ENCODE measurements at places on chromosomes 11 and 22.

GRCh38 chr11:70371241-70371640, 27.1 kb upstream of the CTTN start:
- DNase-seq, result no peak

DNA sequence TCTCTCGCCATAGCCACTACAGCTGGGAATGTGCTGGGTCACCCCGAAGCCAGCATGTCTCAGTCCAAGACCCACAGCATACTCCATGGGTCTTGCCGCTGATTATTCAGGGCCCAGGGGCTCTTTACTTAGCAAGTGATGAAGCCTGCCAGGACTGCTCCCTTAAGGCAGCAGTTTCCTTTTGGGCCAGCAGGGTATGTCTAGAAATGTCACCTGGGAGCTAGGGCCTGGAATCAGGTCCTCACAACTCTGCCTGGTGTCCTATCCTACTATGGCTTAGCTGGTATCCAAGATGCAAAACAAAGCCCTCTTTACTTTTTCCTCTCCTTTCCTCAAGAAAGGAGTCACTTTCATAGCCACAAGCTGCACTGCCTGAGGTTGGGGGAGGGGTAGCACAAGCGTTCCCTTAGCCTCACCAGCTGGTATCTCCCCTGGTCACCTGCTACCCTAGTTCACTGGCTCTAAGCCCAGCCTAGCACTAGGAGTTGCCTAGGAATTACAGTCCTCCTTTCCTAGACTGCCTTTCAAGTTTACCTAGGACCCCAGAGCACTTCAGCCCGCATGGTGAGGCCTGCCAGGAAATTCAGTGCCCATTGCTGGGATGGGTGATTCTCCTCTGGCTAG, 22.6 kb upstream of the NCR3LG1 start:
- no peak for DNase-seq

DNA sequence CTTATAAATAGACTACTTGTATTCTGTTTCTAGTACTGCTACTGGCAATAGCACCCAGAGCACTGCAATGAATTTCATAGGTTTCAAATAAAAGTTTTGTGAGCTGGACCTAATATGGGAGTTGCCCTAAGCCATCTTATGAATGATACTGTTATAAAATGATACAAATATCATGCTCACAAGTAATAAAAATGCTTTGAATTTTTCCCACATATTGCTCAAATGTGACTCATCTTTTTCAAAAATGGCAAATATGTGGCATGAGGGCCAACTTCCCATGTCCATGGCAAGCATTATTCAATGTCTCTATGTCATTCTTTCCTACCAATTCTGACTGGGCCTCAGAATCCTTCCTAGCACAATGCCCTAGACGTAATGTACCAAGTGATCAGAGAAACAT, 137.6 kb downstream of the TRPC6 start:
- no peak for DNase-seq

DNA sequence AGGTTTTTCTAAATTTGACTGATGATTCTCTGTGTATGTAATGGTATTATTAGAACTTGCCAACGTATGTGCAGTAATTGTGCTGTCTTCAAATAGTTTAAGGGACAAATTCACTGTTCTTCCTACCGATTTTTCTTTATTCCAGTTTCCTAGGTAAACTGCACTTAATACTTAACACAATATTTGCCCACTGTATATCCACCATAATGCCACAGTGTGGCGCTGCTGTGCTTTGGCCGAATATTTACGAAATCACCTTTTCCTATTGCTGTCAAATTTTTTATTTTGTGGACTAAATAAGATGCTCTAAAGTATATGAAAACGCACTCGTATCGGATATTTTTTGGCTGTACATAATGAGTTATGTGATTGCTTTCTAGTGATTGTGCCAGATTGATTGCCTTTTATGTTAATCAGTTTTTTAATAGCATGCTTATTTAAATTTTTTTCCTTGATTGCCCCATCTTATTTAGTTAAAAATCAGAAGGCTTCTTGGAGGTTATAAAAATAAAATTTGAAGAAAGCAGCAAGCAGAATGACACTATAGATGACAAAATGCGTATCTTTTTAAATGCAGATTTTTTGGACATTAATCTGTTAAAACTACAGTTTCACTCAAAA, 10.5 kb downstream of the AASDHPPT start:
- DNase-seq, result peak; percentile 75

GRCh38 chr11:93908689-93909088, 58.3 kb upstream of the VSTM5 start:
- DNase-seq, result peak; percentile 5

DNA sequence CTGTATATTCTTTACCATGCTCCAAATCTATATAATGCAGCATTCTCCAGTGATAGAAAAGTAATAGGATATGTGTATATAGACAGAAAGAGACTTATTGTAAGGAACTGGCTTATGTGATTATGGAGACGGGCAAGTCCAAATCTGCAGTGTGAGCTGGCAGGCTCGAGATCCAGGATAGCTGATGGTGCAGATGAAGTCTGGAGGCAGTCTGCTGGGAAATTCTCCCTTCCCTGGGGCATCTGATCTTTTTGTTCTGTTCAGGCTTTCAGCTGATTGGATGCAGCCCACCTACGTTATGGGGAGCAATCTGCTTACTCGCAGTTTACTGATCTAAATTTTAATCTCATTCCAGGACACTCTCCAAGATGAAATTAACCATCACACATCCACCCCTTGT, 73.2 kb downstream of the GRK3 start:
- no peak for DNase-seq

- no peak for DNase-seq
Observed at GRCh38 chr11:115663790-115664189, 159.6 kb upstream of the CADM1 start.

DNA sequence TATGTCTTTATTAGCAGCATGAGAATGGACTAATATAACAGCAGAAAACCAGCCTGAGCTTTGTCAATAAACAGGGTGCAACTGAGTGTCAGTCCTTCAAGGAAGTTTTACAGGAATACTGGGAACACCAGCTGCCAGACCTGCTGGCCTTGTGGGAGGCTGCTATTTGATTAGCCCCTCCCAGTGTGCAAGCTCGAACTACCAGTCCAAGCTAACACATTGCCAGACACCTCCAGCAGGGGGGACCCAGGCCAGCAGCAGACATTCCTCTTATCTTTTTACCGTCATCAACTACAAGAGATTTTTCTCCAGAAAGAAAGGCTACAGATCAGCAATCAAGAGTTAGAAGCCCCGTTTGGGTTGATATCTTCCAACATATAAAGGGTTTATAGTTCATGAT, 942.8 kb upstream of the TENM4 start:
- DNase-seq, result no peak

- no peak for DNase-seq
Observed at GRCh38 chr11:132357811-132358572, 987.6 kb downstream of the NTM start.

DNA sequence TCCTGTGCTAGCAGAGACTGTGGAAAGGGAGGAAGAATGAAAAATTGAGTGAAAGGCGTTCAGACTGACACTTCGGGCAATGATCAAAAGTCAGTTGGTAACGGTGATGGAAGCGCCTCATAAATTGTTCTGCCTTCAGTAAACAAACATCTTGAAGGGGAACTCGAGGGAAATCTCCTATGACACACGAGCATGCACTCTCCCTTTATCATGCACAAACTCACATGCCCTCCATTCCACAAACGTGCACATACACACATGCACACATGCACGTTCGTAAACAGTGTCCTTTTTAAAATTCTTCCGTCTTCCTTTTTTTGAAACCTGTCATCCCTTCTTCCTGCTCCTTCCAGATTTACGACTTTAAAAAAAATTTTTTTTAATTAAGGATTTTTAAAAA, 77.8 kb upstream of the TMEM45B start:
- no peak for DNase-seq

GRCh38 chr11:86192519-86193257, 51.9 kb upstream of the EED start:
- DNase-seq, result no peak

DNA sequence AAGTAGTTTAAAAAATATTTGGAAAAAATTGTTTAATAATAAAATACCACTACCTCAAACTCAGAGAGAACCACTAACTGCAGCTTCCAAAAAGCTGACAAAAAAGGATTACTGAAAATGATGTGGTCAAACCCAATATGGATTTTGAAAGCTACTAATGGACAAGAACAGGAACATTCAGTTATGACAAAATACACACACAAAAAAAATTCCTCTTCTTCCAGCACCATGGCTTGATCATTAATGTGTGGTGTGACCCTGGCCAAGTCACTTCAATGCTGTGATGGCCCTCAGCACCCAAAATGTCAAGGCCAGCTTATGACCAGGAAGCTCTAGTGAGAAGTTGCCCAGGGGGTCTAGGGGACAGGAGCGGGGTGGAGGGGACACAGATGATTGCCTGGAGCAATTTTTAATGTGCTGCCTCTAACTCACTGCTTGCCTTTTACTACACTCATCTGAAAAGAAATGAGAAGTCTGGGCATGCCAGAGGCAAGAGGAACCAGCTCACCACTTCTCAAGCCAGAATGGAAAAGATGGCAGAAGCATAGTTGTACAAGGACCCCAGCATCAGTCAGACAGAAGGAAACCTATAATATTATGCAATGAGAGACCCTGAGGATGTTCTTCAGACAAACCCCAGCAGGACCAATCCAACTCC, 2.2 kb downstream of the SMCO4 start:
- no peak for DNase-seq

DNA sequence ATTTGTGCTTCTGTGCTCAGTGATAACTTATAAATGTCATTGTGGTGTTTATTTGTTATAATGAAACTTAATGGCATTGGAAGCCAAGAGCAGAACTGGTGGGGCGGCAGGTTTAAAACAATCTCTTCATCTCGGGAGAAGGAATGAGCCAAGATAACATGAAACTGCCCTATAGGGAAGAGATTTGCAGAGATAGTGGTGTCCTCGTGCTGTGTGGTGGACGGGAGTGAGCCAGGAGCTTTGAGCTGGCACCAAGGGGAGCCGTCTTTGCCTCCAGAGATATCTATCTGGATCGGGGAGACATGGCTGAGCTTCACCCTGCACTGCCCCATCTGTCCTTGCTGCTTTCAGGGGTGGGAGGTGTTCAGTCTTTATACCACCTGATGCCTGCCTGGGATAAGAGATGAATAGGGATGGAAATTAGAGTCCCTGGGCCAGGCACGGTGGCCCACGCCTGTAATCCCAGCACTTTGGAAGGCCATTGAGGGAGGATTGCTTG, 189.6 kb downstream of the ST3GAL4 start:
- no peak for DNase-seq

DNA sequence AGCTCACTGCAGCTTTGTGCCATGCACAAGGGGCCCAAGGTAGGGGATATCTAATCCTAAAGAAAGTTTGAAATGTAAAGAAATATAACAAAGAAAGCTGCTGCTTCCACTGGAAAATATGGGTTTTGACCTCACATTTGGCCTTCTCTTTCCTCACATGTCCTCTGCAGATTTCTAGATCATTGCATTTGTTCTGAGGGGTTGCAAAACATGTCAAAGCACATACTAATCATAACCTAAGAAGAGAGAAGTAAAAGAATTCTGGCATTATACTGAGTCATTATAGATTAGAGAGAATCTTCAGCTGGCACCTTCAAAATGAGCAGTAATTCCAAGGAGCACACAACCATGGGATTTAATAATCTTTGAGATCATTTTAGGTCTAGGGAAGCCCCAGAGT, 92.5 kb upstream of the CHRM4 start:
- no peak for DNase-seq

DNA sequence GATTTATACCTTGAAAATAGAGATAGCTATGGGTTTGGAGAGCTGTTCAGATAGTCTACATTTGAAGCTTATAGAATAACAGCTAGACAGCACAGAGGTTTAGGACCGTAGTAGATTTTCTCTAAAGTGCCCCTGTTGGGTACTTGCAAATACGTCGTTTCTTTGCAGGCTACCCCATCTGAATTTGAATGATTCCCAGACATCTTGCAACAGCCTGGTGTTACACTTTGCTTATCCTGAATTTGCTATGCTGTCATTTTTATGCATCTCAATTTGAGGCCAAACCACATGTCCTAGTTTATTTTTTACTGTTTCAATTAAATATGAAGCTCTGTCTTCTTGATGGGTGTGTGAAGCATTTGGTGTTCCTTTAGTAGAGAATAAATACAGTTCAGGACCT, 142.1 kb downstream of the WNT11 start:
- no peak for DNase-seq

DNA sequence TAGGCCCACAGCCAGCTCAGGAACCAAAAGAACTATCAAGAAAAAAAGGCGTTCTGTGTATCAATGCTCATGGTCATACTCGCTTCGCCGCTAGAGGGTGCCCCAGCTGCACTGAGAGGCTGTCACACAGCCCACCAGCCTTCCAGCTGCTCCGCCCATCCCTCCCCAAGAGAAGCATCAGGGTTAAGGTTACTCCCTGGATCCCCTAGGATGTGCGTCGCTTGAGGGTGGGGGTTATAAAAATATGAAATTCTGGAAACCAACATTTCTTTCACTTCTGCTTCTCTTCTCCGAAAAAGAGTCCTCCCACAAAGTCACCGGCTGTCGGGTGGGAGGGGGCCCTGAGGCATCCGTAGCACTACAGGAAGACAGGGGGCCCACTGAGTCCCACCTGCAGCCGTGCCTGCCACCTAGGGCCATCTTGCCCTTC, 1.7 kb downstream of the CBX6 start:
- peak; percentile 95 for DNase-seq

DNA sequence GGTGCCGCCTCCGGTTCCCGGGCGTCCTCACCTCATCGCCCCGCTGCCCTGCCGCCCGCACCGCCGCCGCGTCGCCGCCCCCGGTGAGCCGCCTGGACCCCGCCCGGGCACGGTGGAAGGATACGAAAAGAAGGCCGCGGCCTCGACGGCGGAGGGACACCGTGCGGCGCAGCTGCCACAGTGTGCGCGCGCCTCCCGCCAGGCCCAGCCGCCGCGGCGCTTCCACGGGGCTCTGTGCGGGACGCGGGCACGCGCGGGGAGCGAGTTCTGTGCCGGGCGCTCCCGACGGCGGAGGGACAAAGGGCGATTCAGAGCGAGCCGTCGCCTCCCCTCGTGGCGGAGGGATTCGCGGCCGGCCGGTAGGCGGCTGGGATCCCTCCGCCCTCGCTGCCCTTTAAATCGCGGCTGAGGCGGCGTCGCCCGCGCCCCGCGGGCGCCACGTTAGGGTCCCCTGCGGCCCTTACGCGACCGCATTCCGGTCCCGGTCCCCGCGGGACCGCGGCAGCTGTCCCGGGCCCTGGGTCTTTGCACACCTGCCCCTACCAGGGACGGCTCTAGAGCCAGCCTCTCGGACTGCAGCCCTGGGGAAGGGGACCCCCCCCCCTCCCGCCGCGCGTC, 568 bp upstream of the KMT5B start:
- peak; percentile 98 for DNase-seq

DNA sequence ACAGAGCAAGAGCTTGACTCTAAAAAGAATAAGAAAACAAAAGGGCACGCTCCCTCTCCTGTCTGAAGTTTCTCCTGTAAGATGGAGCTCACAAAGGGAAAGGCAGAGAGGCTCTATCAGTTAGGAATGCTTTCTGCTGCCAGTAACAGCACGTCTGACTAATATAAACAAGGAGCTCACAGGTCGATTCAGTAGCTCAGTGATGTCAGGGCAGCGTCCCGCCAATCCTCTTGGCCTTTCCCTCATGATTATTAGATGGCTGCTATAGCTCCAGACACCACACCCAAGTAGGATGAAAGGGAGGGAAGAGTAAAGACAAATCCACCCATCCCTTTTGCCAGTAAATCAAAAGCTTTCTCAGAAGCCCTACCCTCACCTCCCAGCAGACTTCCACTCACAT, 51.3 kb upstream of the HMGXB4 start:
- DNase-seq, result peak; percentile 47

Measured in eye (tissue), 1 donor.